Epithelial cell of prostate (primary cell): ENCODE measurements at places on chromosomes 1 and 21.

DNA sequence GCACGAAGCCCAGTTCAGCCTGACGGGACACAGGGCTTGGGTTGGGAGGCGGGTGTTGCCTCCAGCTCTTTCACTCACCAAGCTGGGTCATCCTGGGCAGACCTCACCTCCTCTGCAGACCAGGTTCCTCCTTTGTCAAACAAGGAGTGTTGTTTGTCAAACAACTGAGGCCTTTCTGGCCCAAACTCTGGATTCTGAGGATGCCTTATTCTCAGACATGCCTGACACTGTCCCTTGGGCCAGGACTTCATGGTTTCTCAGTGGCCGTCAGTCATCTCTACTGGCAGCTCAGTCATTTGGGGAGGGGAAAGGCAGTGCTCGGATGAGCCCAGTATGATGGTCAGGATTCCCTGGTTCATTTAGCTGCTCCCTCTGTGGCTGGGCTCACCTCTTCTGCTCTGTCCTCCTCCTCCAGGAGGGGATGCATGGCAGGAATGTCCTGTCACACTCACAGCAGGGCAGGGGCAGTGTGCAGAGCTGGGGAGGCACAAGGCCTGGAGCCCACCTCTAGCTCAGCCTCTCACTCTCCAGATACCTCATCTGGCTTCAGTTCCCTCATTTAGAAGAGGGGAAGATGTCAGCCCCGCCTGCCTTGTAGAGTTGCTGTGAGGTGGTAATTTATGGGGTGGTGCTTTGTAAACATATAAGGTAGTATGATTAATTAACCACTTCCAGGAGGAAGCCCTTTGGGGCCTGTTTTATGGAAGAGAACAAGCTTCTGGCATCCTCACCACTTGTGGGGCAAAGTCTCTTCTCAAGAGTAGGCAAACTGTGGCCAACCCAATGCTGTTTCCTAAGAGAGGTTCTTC, 20.6 kb downstream of the SLC2A1 start:
- DNase-seq = no peak

DNA sequence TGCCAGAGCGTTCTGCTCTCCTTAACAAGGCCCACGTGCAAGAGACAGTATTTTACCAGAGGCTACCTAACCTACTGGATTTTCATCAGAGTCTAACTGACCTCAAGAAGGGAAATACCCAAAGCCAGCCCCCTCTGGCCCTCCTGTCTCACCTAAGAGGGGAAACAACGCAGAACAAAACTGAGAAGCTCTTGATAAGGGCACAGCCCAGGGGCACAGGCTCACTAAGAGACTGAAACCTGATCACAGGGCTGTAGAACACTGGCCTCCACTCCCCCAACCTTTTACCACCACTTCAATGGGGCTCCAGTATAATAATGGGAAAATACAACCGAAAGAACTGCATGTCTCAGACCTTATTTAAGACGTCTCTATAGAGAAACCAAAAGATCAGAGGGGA, 449.5 kb upstream of the CAMK1G start:
- no peak for DNase-seq

DNA sequence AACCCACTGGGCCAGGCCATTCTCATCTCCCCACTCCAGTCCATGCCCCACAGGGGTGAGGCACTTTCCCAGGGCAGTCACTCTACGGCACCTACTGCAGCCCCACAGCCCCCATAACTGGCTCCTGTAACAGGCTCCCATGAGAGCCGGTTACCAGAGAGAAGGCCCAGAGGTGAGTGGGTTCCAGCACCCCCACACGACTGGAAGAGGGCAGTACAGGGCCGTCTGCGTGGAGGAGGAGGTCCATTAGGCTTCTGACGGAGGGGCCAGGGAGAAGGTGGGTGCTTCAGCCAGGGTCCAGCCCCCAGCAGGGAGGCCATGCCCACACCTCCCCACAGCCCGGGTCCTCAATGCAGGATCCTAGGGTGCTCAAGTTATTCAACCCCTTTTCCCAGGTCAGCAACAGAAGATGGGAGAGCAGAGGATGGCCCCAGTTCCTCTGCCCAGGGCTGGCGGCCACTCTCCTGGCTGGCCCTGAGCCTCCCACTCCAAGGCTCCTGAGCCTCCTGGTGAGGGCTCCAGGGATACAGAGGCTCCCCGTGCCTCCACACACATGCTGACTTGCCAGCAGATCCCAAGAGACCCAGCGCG, 1.6 kb downstream of the ACAP3 start:
- no peak for DNase-seq

DNA sequence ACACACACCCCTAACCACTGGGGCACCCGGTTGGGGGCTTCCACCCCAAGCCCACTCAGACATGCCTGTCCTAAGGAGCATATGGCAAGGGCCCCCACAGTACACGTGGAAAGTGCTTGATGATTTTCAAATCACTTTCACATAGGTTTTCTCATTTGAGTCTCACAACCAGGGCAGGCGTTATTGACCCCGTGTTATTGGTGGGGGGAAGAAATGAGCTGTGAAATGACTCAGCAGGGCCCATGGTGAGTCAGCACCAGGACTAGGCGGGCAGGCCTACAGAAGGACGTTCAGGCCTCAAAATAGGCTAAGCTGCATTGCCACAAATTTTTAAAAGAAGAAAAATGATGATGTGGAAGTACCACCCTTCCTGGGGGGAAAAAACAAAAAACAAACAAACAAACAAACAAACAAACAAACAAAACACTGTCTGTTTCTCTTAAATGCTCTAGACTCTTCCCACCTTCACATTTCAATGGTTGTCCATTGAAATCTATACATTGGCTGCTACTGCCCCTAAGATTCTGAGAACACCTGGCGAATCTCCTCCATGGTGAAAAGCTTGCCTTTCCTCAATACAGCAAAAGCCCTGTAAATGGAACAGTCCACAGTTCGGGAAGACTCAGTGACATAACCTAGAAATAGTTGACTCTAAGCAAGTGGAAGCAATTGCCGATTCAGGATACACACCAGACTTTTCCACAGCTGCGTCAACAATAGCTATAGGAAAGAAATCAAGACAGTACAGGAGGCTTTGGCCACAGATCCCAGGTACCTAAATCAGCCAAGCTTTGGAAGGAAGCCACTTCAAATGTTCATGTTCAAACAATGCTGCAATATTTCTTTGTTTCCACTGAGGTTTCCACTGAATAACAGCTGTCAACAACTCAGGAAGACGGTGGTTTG, 234.7 kb downstream of the TOMM20 start:
- DNase-seq = peak; percentile 16

DNA sequence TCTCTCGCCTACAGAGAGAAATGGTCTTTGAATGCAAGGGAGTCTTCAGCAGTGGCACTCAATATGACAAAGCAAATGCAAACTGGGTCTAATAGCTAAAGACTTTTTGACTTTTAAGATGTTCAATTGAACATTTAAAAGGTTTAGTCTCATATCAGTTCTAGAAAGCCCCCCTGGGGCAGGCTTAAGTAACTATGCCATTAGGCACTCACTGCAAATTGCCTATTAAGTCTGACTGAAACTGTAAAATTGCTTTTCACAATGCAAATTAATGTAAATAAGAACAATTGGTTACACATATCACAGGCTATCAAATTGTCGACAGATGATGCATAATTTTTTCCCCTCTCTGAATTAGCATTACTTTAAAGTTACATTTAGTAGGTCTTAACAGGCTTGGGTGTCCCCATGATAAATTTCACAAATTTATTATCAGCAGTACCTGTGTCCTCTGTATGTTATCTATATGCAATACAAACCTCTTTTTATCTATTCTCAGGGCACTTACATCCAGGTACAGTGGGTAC, 329.1 kb downstream of the LRRIQ3 start:
- no peak for DNase-seq

GRCh38 chr1:30684259-30684658, 39.1 kb downstream of the MATN1 start:
- DNase-seq = no peak

DNA sequence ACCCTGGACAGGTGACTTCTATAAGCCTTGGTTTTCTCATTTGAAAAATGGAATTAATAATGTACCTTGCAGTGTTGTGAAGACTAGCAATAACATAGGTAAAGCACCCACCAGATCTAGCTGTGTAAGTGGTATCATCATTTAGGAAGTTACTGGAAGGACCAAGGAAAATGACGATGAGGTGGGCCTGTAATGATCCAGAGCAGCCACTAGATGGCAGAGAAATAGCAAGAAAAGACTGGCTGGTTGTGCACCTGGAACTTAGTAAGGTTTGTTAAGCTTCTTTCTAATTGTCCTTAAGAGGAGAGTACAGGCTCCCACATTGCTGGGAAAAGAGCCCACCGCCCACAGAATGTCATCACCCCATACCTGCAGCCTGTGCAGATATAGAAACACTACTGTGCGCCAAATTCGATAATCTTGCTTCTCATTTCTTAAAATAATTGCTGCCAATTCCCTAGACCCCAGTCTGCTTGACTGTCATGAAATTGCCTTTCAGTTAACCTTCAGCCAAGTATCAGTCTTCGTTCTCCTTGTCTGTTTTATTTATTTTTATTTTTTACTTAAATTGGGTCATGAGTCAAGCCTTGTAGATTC, 37.2 kb downstream of the WNT4 start:
- DNase-seq = no peak

- DNase-seq = no peak
These were observed 772 bp downstream of the UCK2 start for GRCh38 chr1:165828103-165828668.
